ENCODE measurements at places on chromosomes 11 and 22.
A peak's percentile ranks its signal among the peaks of the same experiment; 100 is the strongest.

GRCh38 chr22:19909350-19910179, 32.0 kb upstream of the COMT start:
- peak; percentile 25 for DNase-seq

GRCh38 chr11:133790995-133791394, 54.3 kb downstream of the SPATA19 start:
- DNase-seq, result no peak

- DNase-seq, result no peak
Measured at GRCh38 chr22:44142421-44143104, 38.2 kb upstream of the PARVG start.

GRCh38 chr22:38289583-38290082, 16.8 kb upstream of the TMEM184B start:
- DNase-seq, result no peak

DNA sequence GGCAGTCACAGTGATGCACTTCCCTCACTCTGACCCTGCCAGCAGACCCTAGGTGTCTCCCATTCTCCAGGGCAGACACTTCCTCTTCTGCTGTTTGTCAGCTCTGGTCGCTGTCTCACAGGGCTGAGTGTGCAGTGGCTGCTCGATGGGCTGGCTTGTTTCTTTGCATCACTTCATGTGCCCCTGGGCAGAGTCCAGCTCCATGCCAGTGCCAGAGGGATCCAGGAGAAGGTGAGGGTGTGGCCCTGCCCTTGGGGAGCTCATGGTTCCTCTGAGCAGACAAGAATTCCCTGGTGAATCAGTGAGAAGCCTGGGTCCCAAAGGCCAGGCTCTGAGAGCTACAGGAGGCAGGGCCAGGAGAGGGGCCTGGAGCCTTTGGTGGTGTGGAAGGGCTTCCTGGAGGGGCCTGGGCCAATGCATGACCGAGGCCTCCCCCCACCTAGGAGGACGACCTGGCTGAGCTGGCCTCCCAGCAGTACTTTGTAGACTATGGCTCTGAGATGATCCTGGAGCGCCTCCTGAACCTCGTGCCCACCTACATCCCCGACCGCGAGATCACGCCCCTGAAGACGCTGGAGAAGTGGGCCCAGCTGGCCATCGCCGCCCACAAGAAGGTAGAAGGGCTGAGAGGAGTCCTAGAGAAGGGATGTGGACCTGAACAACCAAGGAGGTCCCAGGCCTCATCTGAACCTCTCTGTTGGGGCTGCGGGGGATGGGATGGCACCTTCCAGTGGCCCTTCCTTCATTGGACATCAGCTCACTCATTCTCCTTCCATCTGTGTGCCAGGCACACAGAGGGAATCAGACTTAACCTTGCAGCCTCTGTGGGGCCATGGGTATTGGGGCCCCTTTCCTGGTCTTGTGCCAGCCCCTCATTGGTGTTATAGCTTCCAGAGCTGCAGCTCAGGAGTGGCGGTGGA, 66.1 kb downstream of the MYO7A start:
- DNase-seq, result no peak

DNA sequence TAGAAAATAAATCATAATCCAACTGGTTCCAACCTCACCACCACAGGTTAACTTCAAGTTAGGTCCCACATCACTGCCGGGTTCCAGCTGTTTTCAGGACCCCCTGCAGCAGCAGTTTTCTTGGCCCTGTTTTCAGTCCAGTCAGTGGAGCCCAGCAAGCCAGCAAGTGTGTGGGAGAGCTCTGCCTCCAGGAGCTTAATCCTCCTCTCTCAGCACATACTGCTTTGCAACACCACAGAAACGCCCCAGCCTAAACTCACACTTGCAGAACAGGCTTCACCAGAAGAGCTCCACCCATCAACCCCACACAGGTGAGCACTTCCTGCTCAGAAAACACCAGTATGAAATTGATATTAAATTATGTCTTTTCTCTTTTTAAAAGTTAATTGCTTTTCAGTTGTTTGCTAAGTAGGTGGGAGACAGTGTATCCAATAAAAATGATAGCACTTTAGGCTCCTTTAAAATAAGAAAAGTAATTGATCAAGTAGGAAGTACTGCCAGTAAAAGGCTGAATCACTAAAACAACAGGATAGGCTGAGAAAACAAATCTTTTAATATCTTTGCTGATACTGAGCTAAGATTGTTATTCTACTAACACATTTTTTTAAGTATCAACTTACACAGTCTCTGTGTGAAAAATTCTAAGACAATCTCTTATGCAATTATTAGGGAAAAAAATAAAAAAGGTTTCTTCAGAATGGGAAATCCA, 81.5 kb upstream of the TP53AIP1 start:
- DNase-seq, result peak; percentile 83

GRCh38 chr11:47438721-47439120, 10.2 kb downstream of the RAPSN start:
- DNase-seq, result no peak

DNA sequence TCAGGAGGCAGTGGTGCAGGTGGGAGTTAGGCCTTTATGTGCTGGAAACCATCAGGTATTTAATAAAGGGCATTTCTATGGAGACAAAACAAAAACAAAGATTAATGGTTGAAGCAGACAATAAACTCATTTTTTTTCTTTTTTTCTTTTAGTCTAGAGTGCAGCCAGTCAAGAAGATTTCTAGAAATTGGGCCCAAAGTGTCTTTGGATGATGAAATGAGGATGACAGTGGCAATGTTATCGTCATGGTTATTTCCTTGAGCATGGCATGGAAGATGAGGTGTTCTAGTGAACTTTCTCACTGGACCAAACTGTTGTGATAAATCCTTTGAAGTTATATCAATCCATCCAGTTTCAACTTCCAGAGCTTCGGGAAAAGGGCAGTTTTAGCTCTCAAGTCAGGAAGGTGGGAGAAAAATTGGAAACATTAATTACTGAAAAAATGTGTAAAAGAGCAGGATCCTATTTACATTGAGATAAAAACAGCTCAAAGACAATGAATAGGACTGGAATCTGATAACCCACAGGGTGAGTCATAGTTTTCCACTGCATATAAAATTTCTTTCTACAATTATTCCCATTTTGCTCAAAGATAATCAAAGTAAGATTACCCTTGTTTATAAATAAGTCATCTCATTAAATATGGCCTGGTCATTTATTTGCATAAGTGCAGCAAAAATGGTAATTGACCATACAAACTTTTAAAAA, 33.0 kb downstream of the PRR5L start:
- no peak for DNase-seq

DNA sequence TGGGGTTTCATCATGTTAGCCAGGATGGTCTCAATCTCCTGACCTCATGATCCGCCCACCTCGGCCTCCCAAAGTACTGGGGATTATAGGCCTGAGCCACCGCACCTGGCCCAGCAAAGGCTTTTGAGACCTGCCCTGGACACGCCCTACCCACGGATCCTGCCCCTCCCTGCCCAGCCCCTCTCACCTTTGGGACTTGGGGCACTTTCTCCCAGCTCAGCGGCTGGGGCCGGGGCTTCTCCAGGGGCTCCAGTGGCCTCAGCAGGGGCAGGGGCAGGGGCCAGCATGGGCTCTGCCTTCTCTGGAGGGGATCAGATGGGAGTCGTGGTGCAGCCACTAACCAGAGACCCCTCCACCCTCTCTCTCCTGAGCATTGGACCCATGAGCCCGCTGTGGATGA, 2.2 kb downstream of the MYBPC3 start:
- no peak for DNase-seq

DNA sequence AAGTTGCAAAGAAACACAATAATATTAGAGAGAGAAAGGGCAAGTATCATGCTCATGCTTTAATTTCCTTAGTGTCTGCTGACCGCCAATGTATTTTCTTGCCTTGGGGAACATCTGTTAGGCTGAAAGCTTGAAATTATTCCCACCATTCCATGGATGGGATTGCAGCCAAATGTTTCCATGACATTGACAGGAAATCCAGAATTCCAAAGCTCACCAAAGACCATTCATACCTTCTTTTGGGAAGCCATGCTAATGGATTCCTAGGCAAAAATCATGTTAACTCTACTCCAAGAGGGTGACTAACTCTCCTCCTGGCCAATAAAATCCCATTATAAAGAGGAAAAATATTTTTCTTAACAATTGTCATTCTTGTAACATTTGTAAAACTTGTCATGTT, 661.4 kb upstream of the FAT3 start:
- DNase-seq, result no peak

DNA sequence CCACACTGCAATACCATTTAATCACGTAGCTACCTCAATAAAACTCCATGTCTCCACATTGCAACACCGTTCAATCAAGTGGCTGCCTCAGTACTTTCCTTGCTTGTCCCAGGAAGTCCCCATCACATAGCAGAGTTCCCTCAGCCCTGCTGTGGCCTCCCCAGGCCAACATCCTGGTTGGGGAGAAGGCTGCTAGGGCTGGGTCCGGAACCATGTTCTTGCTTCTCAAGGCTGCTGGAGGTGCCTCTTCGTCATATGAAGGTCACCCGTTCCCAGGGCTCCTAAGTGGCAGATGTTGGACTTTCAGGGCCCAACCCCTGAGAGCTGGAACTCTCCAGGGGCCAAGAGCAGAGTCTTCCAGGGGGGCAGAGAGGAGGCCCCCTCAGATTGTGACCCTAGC, 3.3 kb downstream of the ART5 start:
- DNase-seq, result no peak

DNA sequence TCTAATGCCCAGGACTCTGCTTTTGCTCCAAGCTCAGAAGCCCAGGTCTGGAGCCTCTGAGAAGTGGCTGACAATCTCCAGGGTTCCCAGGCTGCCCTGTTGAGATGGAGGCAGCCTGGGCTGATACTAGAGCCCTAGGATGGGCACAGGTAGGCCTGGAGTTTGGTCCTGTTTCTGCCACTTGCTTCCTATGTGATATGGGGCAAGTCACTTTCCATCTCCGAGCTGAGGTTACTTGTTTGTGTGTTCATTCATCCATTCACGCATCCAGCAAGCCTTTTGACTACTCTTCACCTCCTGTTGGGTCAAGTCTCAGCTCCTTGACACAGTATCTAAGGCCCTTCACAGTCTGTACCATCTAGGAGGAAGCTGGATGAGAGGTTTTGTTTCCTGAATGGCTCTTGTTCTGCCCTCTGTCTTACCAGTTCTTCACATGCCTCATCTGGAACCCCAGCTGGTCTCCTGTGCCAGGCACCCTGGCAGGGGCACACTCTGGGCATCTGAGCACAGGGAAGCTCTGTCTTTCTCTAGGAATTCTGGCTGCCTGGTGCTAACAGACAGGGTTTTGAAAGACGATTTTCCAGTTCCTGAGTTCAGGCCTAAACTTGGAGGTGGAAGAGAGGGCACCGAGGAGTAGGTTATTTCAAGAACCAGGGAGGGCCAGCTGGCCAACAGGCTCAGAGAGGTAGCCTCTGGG, 53.2 kb upstream of the AMPD3 start:
- DNase-seq, result no peak

DNA sequence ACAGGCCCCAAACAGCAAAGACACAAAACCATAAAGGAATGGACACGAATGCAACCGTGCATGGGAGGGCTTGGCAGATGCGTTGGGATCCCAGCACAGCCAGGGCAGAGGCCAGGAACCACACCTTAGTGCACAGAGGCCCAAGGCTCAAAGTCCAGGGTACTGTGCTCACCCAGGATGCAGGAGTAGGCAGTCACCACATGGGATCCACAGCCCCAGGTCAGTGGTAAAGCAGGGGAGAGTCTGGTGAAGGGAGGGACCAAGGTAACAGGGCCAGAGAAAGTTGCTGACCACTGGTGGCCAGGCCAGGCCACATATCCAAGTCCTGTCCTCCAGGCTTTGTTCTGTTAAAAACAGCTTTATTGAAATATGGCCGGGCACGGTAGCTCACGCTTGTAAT, 6.5 kb upstream of the CERK start:
- DNase-seq, result no peak
